ENCODE measurements at places on chromosomes 3 and 15.
A peak's percentile ranks its signal among the peaks of the same experiment; 100 is the strongest.

DNA sequence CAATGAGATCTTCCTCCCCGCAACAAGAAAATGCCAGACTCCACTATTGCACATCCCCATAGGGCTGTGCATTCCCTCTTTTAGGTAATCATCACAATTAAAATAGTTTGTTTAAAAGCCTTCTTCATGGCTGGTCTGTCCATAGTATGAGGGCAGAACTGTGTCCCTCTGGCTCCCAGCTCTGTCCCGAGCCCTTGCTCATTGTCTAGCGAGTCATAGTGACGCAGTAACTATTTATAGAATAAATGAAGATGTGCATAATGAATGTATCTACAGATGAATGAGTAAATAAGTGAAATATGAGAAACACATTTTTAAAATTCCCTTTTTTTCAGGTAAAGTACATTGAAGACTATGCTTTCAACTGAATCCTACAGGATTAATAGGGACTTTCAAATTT, 128.4 kb upstream of the TMC3 start:
- DNase-seq = no peak

DNA sequence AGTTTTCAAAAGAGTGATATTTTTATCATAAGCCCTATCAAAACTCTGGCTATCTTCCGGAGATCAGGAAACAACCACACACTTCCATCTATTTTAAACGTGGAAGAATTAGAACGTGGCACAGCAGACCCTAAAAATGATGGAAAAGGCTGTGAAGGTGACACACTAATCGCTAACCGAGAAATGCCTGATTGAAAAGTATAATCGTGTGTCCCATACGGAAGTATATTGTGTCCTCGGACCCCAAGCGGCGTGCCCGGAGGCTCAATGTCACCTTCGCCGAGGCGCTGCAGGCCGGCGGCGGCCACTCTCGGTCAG, 642 bp downstream of the COX5A start:
- no peak for DNase-seq

DNA sequence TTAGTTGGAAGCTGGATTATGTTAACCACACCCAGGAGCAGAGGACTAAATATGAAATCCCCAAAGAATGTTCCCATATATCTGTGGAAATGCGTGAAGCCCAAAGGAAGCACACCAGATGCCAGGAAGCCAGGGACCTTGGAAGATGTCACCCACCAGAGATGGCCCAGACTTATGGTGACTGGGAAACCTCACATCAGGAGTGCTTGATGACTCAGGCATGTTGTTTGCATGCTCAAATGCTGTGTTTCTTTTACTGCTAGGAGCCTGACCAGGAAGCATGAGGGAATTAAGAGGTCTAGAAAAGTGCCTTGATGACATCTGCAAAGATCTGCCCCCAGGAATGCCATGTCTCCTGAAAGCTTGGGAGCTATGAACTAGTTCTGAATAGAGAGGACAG, 109.0 kb upstream of the SLC2A2 start:
- no peak for DNase-seq

- DNase-seq = no peak
These were observed 31.1 kb upstream of the NEO1 start for GRCh38 chr15:73021139-73021621.

DNA sequence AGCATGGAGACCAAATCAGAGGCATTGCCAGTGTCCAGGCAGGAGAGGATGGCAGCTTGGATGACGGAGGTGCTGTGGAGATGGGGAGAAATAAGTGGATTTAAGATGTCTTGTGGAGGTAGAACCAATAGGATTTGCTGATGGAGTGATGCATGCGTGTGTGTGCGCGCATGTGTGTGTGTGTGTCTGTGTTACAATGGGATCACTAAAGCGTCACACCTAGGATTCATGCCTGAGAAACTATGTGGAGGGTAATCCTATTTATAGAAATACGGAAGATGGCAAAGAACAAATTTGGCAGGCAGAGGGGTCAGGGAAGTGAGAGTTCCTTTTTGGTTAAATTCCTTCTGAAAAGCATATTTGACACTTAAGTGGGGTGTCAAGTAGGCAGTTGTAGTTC, 64.8 kb upstream of the ARL8B start:
- DNase-seq = no peak

GRCh38 chr3:150970665-150971324, 1.7 kb downstream of the CLRN1 start:
- no peak for DNase-seq

GRCh38 chr15:38745126-38745525, 180.5 kb upstream of the RASGRP1 start:
- no peak for DNase-seq

DNA sequence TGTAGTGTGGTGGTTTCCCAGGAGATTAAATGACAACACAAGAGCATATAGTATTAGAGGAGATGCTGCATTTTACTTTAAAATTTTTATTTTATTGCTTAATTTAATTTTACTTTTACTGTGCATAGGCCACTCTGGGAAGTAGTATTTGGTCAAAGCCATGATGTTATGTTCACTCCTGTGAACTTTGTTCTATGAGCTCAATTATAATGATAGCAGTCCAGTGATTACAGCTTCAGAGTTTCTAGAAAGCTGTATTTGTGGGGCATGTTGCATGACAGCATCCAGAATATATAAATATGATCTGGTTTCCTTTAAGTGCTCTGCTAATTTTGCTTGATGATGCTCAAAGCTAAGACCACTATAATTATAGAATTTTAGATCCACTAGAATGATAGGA, 338.6 kb downstream of the NSUN3 start:
- DNase-seq = no peak

- DNase-seq = peak; percentile 85
These were observed 61.1 kb downstream of the DUT start for GRCh38 chr15:48392356-48392755.

GRCh38 chr3:190197346-190197763, 76.7 kb upstream of the P3H2 start:
- no peak for DNase-seq

DNA sequence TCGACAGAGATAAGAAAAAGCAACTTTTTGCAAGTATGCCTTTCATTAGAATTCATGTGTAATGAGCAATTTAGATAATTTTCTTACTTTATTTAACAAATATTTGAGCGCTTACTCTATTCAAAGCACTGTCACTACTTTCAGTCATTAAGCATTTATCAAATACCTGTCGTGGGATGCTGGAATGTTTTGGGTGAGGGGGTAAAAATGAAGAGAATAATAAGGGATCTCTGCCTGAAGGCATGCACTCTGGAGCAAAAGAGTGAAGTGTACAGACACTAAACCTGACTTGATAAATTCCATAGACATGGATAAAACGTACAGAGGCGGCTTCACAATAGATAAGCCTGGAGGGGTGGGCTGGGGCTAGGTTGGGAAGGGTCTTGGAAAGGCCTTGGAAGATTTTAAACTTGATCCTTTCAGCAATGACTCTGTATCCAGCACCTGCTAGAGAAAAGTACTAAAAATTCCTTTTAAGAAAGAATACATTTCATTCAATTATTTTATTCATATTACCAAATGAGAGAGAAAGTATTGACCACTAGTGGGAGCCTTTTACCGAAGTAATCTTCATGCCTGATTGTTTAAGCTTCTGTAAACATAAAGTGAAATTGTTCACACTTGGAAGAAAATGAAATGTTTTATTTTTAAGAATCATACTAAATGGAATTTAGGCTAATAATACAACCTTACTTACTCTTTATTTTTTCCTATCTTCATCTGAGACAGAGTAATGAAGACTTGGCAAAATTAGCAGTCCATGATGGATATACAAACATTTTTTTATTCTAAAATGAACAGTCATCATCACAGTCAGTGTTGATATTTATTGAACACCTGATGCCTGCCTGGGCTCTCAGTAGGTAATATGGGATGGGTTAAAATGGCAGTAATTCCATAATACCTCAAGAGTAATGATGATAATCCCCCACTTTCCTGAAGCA, 113.2 kb downstream of the PPP2R3A start:
- no peak for DNase-seq

DNA sequence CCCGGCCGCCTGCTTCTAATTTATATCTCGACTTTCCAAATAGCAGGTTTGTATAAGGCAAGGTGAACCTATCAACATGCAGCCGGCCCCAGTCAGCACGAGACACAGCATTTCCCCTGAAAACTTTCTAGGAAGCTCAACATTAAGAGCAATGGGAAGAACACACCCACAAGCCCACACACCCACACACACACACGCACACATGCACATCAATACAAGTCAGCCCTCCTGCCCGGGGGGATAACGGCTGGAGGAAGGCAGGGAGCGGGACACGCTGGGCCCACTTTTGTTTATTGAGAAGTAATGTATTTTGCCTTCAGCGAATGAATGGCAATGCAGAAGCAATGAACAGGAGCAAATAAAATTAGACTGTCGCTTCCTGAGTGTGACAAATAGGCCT, 83.5 kb downstream of the PCSK6 start:
- peak; percentile 72 for DNase-seq

- DNase-seq = no peak
These were observed 965.9 kb upstream of the ROBO1 start for GRCh38 chr3:80733522-80734176.

- DNase-seq = no peak
These were observed 99.1 kb downstream of the SLC49A4 start for GRCh38 chr3:122893754-122894668.

DNA sequence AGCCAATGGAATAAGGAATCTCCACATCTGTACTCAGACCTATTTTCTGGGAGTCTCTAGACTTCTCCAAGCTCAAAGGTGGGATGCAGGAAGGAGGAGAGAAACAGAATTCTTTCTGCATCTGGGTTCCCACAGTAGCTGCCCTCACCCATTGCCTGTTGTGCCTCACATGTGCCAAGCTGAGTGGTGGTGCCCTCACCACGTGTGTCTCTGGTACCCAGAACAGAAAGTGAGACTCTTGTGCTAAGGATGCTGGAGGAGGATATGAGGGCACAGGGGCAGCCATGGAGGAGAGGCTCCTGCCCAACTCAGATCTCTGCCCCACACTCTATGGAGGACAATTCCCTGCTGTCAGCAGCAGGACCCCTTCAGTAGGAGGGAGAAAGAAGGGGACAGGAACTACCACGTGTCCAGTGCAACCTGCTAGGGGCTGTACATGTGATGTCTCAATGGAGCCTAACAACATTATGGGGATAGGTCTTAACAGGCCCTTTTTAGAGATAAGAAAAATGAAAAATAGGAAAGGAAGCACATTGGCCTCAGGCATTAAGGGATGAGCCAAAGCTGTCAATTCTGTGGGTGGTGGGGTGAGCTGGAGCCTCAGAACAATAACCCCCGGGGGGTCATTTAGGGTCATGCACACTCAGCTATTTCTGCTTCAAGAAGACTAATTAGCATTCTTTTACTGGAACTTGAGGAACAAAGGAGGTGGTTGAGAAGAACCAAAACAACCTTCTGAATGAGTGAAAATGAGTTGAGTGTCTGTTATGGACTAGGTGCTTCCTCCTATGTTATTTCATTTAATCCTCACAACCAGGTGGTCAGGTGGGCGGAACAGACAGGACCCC, 16.3 kb upstream of the NOX5 start:
- DNase-seq = no peak

DNA sequence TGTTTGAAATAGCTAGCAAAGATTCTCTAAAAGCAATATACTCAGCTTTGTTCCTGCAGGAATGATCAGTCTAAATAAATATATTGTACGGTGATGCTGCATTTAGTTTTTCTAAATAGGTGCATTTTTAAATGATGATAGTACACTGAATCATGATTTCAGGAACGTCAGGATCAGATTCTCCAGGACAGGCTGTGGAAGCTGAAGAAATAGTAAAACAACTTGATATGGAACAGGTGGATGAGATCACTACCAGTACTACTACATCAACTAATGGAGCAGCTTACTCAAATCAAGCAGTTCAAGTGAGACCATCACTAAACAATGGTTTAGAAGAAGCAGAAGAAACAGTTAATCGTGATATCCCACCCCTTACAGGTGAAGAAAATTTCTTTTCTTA, 46.3 kb upstream of the EIF3J start:
- DNase-seq = no peak

DNA sequence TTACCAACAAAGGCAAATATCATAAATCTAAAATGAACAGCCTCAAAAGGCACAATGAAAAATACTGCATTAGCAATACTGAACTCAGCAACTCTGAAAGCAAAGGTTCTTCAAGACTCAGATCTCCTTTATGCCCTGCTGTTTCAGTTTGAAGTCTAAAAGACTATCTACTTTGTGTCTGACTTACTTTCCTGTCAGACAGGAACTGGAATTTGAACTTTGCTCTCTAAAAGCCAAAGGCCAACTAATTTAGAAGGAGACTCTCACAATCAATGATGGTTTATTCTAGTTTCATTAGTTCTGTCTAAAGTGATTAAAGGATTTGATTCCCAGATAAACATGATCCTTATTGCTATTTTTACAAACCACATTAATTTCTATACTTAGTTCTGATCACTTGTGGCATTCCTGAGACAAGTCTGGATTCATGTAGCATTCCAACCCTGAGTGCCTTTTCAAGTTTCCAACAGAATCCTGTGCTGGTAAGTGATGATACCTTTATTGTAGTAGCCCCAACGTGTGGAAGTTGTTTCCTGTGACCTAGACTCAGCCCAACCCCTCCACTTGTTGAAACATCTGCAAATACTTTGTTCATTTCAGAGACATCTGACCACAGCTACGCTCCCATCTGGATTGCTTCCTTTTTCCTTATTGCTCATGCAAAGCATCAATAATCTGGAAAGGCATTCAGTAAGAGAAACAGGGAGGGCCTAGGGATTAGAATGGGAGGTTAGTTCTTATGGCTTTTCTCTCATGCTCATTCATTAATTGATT, 14.9 kb upstream of the LEKR1 start:
- DNase-seq = no peak

DNA sequence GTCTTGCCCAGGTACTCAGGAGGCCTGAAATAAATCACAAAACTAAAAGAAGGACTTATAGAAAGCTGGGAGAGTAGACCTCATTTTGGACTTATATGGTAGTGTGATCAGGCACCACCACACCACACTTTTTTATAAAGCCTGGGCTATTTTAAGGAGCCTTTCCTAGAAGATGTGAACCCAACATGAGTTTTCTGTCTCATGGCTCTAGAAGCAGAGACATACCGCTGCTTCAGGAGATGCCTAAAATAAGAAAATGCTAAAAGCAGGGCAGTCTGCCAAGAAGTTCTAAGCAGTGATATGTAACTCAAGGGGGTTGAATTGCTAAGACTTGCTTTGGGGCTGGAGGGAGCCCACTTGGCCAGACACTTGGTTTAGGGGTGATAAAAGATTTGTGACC, 49.6 kb downstream of the SUMF1 start:
- DNase-seq = no peak

GRCh38 chr15:89664441-89665350, 9.4 kb upstream of the KIF7 start:
- peak; percentile 8 for DNase-seq

DNA sequence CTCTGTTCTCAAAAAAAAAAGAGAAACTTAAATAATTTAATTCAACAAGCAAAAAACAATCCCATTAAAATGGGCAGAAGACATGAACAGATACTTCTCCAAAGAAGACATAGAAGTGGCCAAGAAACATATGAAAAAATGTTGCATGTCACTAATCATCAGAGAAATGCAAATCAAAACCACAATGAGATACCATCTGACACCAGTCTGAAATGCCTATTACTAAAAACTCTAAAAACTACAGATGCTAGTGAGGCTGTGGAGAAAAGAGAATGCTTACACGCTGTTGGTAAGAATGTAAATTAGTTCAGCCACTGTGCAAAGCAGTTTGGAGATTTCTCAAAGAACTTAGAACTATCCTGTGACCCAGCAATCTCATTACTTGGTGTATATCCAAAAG, 382.9 kb downstream of the OTOL1 start:
- no peak for DNase-seq
